ENCODE measurements at places on chromosomes 1 and 21.

DNA sequence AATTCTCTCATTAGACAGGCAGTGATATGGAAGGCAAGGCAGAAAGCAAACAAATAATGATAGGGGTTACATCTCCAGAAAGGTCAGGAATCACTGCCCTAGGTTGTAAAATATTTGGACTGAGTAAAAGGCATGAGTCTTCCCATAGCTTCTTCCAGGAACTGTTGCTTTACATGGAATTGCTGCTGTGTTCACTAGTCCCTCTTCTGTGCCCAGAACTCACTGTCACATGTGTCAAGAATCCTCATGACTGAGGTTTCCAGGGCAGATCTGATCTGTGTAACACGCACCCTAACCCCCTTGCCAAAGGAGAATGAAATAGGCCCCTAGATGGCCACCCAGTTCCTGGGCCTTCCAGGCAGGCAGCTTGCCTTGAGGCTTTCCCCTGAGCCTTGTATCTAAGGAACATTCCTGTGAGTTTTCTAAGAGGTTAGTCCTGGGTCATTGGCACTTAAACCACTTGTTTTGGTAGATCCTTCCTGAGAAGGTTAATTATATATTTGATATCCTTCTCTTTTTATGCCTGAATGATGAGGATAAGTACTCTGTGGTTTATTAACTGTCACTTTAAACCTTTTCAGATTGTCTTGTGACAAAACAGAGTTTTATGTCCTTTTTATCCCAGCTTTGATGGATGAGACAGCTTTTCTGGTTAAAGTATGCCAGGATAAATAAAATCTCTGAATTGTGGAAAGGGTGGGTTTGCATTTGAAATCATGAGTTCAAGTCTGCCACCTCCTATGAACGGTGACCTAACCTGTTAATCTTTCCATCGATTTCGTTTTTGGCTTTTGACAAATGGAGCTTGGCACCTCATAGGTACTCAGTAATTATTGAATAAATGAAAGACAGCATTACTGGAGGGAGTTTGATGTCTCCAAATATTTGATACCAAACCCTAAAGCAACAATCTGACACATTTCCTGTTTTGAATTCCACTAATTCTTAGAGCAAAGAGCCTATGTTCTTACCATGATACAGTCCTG, 163.3 kb downstream of the DHRS3 start:
- DNase-seq: no peak

GRCh38 chr1:115838431-115839028, 2.4 kb downstream of the NHLH2 start:
- DNase-seq: no peak

DNA sequence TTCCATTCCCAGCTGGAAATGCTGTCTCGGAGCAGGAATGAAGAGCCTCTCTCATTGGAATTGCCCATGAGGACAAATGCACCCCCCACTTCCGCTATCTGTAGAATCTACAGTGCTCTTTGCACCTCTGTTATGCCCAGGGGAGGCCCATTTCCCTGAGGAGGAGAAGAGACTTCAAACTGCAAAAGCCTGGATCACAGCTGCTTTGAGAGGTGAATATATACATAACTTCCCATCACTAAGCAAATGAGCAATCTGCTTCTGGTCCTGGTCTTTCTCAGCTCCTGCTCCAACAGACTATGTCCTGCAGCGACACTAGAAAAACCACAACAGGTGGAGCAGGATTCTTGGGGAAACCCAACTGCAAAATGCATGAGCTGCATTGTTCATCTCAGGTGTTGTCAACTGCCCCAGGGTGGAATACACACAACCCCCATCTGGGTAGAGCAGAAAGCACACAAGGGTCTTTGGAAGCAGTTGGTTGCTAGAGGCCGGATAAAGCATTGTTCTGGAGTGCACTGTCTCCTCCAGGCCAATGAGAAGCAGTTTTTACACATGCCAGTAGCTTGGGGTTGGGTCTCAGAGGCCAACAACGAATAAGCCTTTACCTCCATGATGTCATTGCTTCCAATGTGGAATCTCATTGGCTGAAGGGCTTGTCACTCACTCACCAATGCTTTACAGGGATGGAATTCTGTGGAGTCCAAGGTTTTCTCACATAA, 67.7 kb upstream of the RAB4A start:
- DNase-seq: peak; percentile 28

DNA sequence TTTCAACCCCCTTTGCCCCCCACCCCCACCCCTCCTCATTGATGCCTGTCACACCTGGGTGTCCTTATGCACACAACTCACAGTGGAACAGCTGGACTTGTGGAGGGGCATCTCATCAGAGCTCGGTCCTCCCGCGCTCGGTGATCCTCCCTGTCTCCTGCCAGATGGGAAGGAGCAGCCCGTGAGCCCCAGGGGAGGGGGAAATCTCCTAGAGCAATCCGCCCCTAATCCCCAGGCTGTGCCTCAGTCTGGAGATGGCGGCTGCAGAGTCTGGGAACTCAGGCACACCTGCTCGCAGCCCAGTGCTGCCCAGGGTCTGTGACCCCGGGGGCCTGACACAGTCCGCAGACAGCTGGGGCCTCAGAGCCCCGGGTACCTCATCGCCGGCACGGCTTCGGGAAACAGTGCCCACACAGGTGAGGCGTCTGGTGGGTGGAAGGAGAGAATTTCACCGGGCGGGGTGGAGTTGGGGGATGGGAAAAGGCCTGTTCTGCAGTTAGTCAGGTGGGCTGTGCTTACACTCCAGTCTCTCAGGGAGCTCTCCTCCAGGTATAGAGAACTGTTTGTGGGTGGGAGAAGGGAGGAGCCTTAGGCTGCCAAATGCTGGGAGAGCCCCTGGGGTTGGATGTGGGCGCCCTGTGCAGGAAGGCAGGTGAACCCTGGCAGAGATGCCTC, 29.3 kb downstream of the TMCC2 start:
- no peak for DNase-seq

- no peak for DNase-seq
Measured at GRCh38 chr1:82337635-82338034, 536.9 kb downstream of the ADGRL2 start.

DNA sequence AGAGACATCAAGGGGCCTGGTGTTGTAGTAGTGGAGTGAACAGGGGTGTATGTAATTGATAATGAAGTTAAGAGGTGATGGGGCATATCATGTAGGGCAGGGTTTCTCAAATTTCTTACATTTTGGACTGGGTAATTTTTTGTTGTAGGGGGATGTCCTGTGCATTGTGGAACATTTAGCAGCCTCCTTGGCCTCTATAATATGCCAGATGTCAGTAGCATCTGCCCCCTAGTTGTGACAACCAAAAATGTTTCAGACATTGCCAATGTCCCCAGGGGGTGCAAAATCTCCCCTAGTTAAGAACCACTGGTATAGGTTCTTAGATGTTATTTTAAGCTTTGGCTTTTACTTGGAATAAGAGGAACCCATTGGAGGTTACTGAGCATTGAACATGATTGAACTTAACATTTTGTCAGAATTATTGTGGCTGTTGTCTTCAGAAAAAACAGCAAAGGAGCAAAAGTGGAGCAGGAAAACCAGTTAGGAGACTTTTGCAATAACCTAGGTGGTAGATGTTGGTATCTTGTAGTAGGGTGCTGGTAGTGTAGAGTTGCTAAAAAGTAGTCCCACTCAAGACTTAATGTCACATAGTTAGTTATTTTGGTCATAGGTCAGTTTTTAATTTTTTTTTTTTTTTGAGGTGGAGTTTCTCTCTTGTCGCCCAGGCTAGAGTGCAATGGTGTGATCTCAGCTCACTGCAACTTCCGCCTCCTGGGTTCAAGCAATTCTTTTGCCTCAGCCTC, 6.2 kb downstream of the ZNF326 start:
- DNase-seq: no peak

DNA sequence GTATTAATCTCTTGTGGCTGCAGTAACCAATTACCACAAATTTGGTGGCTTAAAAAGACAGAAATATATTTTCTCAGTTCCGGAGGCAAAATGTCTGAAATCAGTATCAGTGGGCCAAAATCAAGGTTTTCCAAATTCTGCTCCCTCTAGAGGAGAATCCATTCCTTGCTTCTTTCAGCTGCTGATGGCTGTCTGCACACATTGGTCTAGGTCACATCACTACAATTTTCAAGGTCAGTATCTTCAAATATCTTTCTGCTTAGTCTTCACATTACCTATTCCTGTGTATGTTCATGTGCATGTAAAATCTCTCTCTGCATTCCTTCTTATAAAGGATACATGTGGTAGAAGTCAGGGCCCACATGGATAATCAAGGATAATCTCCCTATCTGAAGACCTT, 999.4 kb downstream of the KCNT2 start:
- no peak for DNase-seq

GRCh38 chr1:1089731-1090423, 15.8 kb upstream of the RNF223 start:
- DNase-seq: no peak

- DNase-seq: no peak
Measured at GRCh38 chr1:17642943-17643342, 103.4 kb downstream of the ARHGEF10L start.

DNA sequence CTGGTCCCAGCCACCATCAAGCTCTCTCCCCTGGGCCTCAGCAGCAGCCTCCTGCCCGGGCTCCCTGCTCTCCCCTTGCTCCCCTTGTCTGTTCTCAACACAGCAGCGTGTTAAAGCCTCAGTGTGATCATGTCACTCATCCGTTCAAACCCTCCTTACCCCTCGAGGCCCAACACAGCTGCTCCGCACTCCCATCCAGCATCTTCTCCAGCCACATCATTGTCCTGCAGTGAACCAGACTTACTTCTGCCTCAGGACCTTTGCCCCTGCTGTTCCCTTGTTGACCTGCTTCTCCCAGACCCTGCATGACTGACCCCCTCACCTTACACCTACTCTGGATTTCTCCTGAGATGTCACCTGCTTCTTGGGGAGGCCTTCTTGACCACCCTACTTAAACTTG, 13.3 kb downstream of the CDK18 start:
- DNase-seq: no peak

GRCh38 chr1:152513081-152513480, 1.2 kb upstream of the CRCT1 start:
- no peak for DNase-seq

GRCh38 chr1:115790846-115791245, 22.3 kb upstream of the CASQ2 start:
- DNase-seq: no peak

GRCh38 chr1:228216371-228217320, 8.8 kb downstream of the OBSCN start:
- DNase-seq: no peak

- DNase-seq: no peak
Measured at GRCh38 chr21:33205476-33205875, 24.3 kb upstream of the IFNAR2 start.

- no peak for DNase-seq
Measured at GRCh38 chr1:51515312-51515960, 3.6 kb downstream of the EPS15 start.

GRCh38 chr1:167860231-167860923, 53.6 kb downstream of the ADCY10 start:
- no peak for DNase-seq

DNA sequence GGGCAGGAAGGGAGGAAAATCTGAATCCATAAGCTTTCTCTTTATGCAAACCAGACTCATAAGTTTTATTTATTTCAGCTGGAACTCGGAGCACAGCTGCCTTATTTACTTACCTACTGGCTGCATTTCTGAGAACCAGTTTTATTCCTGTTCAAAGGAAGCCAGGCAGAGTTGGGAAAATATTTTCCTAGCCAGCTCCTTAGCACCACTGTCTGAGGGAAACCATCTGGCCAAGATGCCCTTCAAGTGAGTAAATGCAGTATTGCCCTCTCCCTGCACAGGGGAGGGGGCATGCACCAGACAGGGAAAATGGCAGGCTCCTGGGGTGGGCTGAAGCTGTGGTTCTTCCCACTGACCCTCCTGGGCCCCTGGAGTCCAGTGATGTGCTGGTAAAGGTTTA, 28.9 kb upstream of the FMOD start:
- DNase-seq: no peak

DNA sequence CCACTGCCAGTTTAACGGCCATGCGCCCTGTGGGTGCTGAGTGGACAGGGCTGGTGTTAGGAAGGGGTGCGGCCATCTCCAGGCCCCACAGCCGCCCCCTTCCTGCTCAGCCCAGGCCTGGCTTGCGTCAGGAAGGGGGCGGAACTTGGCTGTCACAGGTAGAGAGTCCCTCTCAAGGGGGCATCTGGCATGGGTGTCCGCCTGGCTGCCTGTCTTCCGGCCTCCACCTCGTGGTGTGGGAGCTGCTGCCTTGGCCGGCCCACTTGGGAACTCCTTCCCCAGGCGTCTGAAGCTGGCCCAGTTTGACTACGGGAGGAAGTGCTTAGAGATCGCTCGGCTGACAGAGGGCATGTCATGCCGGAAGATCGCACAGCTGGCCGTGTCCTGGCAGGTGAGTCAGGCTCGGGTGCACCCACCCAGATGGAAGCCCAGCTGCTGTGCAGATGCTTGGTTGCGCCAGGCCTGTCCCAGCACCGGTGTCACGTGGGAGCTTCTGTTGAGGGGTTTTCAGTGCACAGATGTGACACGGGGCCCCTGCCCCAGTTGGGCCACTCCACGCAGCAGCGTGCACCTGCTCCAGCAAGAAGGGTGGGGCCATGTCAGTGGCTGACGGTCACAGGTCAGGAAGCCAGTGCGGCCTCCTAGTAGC, 9.1 kb upstream of the ATAD3B start:
- no peak for DNase-seq

GRCh38 chr1:179124873-179125272, 43.0 kb downstream of the TOR3A start:
- no peak for DNase-seq

DNA sequence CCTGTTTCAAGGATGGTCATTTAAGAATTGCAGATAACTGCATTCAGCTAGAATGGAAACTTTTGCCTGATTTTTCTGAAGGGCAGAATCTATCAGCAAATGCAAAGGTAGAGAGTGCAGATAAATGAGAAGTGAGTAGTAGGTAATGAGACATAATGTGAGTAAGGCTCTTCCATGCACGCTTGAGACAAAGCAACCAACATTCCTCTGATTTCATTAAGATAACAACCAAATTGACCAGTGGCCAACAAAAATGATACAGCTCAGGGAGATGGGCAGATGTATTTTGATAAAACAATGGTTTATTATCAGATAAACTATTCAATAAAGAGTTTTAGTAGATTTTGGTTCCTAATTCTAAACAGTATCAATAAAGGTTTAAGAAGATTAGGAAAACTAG, 404.4 kb upstream of the PBX1 start:
- DNase-seq: no peak

GRCh38 chr1:2228694-2229036, 546 bp downstream of the SKI start:
- no peak for DNase-seq

- no peak for DNase-seq
Measured at GRCh38 chr1:36109041-36109679, 15.9 kb downstream of the COL8A2 start.

GRCh38 chr1:163562355-163562754, 240.6 kb downstream of the NUF2 start:
- no peak for DNase-seq

DNA sequence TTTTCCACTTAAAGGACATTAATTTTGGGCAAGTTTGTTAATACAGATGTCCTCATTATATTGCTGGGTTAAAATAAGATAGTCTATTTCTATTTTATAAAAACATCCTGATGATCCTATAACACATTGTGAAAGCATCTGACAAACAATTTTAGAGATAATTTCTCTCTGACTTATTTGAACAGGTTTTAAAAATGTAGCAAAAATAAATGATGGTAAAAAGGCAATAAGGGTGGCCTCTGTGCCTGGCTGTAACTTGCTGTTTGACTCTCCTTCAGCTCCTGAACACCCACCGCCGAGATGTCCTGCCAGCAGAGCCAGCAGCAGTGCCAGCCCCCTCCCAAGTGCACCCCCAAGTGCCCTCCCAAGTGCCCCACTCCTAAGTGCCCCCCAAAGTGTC, at the start of gene LCE1A:
Gene LCE1A, plus strand, starts transcription at position 301 of the 400 bp plus-strand sequence. Its CDS starts 0 bp downstream, at position 301.
- DNase-seq: no peak

GRCh38 chr1:119929643-119930315, 33.5 kb upstream of the ADAM30 start:
- DNase-seq: no peak
